GM20000 (cell line): ENCODE measurements at places on chromosomes 13 and 19.

- DNase-seq = no peak
Measured at GRCh38 chr13:93388701-93389100, 162.1 kb downstream of the GPC6 start.

DNA sequence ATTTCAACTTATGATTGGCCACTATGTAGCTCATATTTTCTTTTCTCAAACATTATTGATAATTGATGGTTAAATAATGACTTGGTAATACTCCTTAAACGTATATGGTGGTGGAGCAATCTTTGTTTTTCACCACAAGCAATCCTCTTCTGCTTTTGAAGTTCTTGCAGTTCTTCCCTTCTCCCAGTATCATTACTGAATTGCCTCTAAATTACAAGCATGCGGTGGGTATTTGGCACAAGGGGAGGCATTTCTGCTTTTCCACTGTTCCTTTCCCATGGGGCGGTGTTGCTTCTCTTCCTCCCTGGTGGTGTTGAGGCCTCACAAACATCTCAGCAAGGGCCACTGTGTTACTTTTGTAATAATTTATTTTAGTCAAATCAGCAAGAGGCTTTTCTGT lies 234.4 kb upstream of the RXFP2 start:
- no peak for DNase-seq

GRCh38 chr13:37412241-37412921 lies 186.2 kb downstream of the POSTN start:
- no peak for DNase-seq

DNA sequence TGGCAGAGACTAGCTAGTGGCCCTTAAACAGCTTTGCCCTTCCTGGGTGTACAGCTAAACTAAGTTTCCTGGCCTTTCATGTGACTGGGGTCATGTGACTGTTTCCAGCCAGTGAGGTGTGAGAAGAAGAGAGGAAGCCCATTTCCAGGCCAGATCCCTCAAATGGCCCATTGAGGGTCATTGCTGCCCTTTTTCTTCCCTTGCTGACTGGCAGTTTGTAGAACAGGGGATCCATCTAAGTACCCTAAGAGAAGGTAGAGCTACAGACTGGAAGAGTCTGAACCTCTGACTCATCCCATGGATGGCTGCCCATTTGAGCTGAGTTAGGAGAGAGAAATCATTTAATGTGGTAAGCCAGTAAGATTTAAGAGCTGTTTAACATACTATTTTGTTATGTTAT lies 2.8 kb downstream of the SWSAP1 start:
- peak; percentile 50 for DNase-seq

DNA sequence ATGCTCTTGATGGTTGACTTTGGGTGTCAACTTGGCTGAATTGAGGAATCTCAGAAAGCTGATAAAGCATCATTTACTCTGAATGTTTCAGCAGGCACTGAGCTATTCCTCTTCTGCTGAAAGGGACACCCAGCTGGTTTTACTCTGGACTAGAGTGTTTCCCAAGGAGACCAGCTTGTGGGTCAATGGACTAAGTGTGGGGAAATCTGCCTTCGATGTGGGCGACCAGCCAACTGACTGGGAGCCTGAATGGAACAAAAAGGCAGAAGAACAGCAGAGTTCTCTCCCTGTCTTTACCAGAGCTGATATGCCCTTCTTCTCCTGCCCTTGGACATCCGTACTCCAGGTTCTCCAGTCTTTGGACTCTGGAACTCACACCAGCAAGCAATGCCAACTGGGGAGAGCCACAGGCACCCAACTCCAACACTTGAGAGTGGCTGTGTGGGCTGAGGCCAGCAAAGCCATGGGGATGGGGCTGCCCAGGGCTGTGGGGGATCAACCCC lies 32.2 kb downstream of the MRPL57 start:
- DNase-seq = no peak

- no peak for DNase-seq
Measured at GRCh38 chr13:93364166-93364565, 137.6 kb downstream of the GPC6 start.

DNA sequence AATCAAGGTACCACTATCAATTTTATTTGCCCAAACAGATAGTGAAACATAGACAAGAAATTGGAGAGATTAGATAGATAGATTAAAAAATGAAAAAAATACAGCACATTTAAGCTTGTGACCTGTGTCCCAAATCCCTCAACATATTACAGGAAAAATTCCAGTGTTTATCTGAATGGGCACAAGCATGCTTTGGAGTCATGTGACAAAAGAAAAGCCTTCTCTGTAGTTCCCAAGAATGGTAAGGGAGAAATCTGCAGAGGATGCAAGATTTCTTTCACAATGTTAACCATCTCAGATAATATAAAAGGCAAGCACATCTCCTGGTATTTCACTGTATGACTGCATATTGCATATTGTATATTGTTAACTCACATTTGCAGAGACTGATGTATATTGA lies 168.0 kb downstream of the PCDH9 start:
- no peak for DNase-seq

DNA sequence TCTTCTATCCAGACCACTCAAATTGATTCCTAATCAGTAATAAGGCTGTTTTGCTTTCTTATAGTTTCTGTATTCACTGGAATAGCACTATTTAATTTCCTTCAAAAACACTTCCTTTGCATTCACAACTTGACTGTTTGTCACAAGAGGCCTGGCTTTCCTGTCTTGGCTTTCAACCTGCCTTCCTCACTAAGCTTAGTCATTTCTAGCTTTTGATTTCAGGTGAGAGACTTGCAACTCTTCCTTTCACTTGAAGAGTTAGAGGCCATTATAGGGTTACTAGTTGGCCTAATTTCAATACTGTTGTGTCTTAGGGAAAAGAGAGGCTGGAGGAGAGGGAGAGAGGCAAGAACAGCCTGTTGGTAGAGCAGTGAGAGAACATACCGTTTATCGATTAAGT lies 47.0 kb downstream of the SACS start:
- DNase-seq = no peak

DNA sequence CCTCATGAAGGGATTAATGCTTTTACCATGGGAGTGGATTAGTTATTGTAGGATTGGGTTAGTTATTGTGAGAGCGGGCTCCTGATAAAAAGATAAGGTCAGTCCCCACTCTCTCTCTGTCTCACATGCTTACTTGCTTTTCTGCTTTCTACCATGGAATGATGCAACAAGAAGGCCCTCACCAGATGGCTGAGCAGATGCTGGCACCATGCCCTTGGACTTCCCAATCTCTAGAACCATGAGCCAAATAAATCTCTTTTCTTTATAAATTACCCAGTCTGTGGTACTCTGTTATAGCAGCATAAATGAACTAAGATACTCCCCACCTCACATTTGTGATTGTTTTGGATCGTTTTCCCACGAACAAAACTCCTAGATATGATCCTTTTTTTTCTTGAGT lies 353.8 kb downstream of the DNAJC15 start:
- DNase-seq = no peak

- no peak for DNase-seq
Measured at GRCh38 chr19:55690769-55691545, 15.9 kb downstream of the EPN1 start.

- DNase-seq = no peak
Measured at GRCh38 chr13:29937841-29938240, 87.4 kb upstream of the UBL3 start.

- DNase-seq = no peak
Measured at GRCh38 chr19:29884466-29884865, 57.6 kb upstream of the URI1 start.

DNA sequence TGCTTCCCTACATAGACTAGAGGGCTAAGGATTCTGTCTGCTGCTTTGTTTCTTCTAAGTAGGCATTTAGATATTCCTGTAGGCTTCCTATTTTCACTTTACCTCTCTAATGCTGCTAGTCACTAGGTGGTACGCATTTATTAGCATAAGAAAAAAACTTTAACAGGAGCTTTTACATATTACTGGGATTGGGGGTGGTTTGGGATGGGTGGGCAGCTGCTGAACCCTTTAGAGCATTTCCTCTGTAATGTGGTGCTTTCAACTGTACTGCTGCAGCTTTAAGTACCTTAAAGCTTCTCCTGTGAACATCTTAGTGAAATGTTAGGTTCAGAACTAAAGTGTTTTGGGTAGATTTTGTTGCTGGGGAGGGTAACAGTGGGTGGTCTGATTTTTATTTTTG lies 92.6 kb downstream of the ZNF486 start:
- DNase-seq = no peak

DNA sequence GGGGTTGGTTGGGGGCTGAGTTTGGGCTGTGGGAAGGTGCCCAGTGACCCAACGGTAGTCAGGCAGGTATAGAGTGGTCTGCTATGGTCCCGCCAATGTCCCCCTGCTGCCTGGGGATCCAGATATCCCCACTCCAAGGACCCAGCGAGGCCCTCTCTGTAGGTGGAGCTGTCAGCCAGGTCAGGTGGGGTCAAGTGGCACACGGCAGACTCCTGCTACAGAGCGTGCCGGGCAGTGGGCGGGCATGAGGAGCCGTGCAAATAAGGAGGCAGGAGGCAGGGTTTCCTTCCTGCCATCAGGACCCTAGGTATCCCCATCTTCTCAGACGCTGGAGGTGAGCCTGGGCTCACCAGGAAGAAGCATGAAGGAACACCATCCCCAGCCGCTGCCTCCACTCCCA lies 14.9 kb downstream of the EVI5L start:
- no peak for DNase-seq

DNA sequence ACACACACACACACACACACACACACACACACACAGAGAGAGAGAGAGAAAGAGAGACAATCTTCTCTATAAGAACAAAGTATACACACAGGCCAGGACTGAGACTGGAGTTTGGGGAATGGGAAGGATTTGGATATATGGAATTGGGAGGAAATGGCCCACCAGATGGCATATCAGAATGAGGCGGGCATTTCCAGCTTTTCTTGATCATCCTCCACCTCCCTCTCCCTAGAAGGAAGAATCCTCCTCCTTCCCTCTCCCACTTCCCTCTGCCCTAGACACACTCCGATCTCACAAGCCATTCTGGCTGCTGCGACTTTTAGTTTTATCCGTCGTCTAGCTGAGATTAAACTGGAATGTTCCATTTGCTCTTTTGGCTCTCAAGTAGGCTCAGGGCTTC lies 10.0 kb upstream of the CEBPG start:
- DNase-seq = no peak

DNA sequence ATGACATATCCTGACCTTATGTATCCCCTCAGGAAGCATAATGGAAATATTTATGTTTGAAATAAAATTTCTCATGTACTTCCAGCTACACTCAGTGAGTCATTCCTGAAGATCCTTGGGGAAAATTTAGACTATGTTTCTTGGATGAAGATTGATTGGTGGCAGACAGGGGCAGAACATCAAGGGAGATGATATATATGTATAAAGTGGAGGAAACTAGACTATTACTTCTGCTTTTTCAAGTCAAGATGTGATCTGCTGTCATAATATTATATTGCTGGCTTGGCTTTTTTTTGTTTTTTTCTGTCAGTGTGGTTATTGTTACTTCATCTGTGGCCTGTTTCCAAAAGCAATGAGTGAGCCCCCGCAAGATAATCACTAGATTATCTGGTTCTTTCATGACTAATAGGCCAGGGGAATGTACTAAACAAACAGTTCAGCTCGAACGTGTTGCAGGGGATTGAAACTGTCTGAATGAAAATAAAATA lies 87.2 kb upstream of the TNFSF11 start:
- no peak for DNase-seq

GRCh38 chr13:101875717-101876393 lies 423.4 kb downstream of the ITGBL1 start:
- DNase-seq = no peak

GRCh38 chr13:102817907-102818306 lies 19.0 kb downstream of the BIVM start:
- no peak for DNase-seq

- peak; percentile 71 for DNase-seq
Measured at GRCh38 chr13:27374650-27375049, 49.8 kb upstream of the GTF3A start.

DNA sequence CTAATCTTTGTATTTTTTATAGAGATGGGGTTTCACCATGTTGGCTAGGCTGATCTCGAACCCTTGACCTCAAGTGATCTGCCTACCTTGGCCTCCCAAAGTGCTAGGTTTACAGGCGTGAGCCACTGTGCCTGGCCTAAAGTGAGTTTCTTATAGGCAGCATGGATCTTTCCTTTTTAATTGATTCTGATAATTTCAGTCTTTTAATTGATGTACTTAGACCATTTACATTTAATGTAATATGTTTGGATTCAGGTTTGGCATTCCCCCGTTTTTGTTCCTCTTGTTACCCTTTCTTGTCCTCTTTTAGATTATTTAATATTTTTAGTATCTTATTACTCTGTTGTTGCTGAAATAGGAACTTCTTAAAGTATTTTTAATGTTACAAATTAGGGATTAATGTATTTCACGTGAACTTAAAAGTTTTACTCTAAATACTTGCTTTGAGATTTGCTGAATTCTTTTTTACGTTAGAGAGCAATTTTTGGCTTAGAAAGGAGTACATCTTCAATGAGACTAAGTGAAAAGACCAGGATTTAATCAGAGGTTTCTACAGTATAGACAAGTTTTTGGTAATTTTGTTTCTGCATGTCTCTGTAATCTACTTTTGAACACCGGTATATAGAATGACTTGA lies 50.3 kb downstream of the URI1 start:
- no peak for DNase-seq

GRCh38 chr13:99178636-99179035 lies 22.0 kb upstream of the UBAC2 start:
- no peak for DNase-seq

- no peak for DNase-seq
Measured at GRCh38 chr13:63643543-63643942, 2227.9 kb upstream of the PCDH20 start.

DNA sequence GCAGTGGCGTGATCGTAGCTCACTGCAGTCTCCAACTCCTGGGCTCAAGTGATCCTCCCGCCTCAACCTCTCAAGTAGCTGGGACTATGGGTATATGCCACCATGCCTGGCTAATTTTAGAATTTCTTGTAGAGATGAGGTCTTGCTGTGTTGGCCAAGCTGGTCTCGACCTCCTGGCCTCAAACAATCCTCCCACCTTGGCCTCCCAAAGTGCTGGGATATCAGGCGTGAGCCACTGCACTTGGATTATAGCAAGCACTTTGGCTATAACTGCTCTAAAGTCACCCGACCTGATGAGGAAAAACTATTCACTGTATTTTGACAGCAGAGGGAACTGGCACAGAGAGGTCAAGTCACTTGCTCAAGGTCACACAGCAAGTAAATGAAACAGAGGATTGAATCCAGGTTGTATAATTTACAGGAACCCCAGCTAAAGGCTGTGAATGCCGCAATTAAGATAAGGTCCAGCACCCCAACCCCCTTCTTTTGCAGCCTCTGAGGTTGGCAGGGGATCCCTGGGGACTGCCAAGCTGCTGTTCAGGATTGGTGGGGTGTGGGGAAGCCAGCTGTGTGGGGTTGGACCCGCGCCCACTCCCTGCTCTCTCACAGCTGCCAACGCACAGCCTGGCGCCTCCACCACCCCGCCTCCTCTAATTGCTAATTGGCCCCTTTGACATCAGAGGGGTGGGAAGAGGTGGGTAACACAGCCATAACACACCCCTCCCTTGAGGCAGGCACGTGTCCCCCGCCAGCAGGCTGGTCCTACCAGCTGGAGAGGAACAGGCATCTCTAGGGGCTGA lies 6.0 kb downstream of the TMIGD2 start:
- no peak for DNase-seq

GRCh38 chr13:60788156-60788829 lies 391.3 kb downstream of the TDRD3 start:
- DNase-seq = no peak
